ENCODE measurements at places on chromosomes 12 and 14.
A peak's percentile ranks its signal among the peaks of the same experiment; 100 is the strongest.

DNA sequence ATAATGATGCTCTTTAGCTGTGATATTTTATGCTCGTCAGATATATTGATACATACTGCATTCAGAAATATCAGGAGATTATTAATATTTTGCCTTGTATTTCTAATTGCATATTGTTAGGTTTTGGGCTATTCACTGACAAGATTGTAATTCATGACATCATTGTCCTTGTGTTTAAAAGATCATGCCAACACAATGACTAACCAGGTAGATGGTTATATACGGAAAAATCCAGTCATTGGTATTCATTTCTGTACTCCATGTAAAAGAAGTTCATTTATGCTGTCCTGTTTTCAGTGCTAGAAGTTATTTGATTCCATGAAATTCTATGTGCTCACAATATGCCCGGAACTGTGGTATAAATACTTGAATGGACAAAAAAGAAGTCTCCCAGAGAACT, 107.5 kb downstream of the KITLG start:
- no peak for DNase-seq

GRCh38 chr14:29993143-29993542, 65.5 kb upstream of the PRKD1 start:
- no peak for DNase-seq

- DNase-seq = no peak
These were observed 6.5 kb upstream of the GLT8D2 start for GRCh38 chr12:104056419-104056972.

GRCh38 chr12:61713121-61713520, 547.1 kb upstream of the USP15 start:
- DNase-seq = no peak

- no peak for DNase-seq
These were observed 151.5 kb upstream of the PRICKLE1 start for GRCh38 chr12:42741091-42741490.

DNA sequence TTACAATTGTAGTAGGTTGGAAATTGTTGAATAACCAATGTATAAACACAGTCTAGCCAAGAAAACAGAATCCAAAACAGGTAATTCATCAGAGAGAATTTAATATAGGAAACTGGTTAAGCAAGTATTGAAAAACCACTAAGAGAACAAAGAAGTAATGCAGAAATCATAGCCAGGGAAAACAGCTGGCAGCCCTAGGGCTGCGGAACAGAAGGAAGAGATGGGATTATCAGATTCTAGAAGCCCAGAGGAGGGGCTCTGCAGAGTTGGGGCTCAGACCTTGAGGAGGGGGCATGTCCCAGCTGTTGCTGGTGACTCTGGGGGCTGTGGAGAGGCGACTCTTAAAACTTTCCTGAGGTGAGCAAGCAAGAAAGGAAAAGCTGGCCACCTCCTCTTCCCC, 49.4 kb downstream of the CD9 start:
- no peak for DNase-seq

DNA sequence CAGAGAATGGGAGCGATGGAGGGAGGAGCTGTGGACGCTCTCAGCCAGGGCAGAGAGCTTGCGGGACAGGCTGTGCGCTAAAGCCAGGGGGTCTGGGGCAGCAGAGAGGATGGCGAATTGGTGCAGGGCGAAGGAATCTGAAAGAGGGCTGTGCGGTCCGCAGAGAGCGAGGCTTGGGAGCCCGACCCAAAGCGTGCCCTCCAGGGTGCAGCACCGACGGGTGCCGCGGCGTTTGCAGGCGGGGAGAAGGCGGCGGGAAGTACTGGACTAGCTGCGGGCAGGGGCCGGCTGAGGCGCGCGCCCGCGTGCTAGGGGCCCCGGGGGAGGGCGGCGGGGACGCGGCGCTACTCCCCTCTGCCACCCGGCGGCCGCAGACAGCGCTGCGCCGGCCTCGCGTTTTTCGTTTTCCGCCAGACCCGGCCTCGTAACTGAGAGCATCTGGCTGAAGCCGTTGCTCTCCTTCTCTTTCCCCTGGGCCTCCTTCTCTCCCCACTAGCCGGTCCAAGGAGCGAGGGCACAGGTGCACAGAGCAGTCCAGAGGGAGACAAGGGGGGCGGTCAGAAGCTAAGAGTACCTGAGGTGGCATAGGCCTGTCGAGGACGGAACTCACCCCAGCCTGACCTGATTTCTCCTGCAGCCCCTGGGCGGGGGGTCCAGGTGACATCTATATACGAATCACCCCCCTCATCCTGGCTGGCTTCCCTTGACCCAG, 24.9 kb downstream of the SLC6A12 start:
- DNase-seq = peak; percentile 79

DNA sequence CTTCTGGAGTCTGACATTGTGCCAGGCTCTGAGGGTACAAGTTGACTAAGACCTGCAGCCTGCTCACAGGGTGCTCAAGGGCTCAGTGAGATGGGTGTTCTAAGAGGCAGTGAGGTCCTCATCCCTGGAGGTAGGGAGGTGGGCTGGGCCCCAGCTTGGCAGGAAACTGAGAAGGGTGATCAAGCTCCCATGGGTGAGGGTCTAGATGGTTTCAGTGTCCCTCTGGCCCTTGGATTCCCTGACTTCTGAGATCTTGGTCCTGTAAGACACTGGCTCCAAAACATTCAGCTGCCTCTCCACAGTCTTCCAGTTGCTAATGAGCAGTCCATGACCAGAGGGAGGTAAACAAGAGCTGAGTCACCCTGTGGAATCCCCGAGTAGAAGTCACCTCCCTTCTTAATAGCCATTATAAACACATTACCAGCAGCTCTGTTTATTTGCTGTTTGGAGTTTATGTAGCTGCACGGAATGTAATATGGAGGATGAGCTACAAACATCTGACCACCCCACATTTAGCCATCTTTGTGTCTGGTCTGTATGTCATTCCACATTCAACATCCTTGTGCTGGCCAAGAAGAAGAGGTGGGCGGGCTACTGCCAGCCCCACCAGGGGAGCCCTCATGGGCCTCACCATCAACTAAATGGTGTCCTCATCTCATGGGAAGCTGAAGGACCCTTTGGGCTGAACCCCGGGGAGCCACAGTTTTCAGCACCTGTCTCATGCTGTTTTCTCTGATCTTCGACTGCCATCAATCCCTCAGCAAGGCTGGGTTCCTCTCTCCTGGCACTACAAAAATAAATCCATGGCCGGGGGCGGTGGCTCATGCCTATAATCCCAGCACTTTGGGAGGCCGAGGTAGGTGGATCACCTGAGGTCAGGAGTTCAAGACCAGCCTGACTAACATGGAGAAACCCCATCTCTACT, 37.2 kb upstream of the BDKRB2 start:
- DNase-seq = no peak

DNA sequence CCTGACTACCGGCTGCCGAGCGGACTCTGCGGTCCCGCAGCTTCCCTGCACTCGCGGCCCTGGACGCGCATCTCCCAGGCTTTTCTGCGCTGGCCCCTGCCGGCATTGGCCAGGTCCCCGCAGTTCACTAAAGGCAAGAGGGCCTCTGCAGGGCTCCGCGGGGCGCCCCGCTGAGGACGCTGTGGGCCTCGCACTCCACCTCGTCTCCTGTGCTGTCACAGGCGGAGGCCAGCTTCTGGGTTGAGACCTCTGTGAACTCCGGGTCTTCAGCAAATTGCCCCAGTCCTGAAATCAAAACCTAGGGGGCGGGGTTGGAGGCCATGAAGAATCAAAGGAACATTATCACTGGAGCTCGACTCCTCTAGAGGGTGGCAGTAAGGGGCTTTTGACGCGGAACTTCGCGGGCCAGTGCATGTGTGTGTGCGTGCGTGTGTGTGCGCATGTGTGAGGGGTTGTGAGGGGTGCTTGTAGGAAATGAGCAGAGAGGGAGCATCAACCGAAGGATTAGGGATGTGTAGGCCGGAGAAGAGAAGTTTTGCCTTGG, 68.5 kb upstream of the CAPRIN2 start:
- peak; percentile 49 for DNase-seq

GRCh38 chr14:101819251-101819990, 57.9 kb downstream of the PPP2R5C start:
- DNase-seq = no peak

GRCh38 chr14:97776890-97777558, 979.8 kb downstream of the VRK1 start:
- DNase-seq = no peak

DNA sequence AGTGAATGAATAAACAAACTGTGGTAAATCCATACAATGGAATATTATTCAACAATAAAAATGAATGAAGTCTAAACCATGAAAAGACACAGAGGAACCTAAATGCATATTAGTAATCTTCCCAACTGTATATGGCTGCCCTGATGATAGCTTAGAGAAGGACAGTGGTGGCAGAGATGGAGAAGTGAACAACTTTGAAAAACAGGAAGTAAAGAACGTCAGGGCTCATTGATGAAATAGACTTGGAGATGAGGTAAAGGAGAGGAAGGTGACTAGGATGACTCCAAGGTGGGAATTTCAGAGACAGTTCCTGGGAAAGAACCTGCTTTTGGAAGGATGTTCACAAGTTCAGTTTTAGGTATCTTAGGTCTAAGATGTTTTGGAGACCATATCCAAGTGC, 36.3 kb upstream of the NT5DC3 start:
- DNase-seq = no peak

- no peak for DNase-seq
These were observed 23.6 kb upstream of the REP15 start for GRCh38 chr12:27672643-27673042.

DNA sequence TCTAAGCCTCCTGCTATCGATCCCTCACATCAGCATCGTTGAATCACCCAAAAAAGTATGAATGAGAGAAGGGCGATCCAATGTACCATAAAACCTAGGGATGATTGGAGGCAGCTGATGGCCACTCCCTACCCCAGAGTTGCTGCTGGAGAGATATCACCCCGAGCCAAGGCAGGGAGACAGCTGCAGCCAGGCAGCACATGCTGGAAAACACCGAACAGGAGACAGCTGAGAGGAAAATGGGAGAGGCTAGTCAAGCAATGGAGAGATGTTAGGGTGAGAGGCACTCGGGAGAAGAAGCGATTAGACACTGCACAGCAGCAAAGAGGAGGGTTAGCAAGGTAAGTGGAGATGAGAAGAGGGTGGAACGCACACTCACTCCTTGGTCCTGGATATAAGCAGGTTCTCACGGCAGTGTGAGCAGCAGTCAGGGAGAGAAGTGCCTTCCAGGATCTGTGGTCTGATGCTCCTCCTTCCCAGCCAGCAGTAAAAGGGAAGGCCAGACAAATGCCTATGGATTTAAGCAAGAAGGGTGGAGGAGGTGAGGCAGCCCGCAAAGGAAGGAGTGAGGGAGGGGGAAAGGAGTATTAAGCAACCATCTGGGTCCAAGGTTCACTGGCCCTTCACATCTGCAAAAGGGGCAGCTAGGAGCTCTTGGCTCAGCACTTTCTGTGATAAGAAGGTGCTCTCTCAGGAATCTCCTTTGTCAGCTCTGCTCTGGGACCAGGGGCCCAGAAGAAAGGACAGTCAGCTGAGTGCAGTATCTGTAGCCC, at the start of gene SLC7A7:
SLC7A7 (minus strand) TSS at position 495 of the 773 bp plus-strand sequence. CDS start 2,037 bp downstream, outside the sequence.
- DNase-seq = no peak

- DNase-seq = no peak
These were observed 25.0 kb downstream of the KIF21A start for GRCh38 chr12:39417916-39418315.

- no peak for DNase-seq
These were observed 358.8 kb downstream of the C12orf50 start for GRCh38 chr12:87670448-87670847.

GRCh38 chr14:31194661-31195060, 12.9 kb downstream of the HECTD1 start:
- no peak for DNase-seq

DNA sequence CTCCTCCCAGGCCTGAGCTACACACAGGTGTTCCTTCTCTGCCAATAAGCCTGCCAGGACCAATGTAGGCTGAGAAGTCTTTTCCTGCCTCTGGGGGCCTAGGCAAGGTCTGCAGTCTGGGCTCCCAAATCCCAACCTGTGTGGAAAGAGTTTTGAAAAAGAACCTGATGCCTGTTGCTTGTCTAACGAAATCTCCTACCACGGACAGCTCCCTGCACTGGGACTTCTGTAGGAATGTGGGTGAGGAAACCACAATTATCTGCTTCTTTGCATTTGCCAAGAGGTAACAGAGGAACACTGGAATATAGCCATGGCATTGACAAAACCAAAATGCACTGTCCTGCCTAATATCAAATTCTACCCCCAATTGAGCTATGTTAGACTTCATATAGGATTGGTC, 877.0 kb upstream of the TMEM132C start:
- no peak for DNase-seq

GRCh38 chr12:67410667-67411067, 141.5 kb downstream of the CAND1 start:
- DNase-seq = no peak

DNA sequence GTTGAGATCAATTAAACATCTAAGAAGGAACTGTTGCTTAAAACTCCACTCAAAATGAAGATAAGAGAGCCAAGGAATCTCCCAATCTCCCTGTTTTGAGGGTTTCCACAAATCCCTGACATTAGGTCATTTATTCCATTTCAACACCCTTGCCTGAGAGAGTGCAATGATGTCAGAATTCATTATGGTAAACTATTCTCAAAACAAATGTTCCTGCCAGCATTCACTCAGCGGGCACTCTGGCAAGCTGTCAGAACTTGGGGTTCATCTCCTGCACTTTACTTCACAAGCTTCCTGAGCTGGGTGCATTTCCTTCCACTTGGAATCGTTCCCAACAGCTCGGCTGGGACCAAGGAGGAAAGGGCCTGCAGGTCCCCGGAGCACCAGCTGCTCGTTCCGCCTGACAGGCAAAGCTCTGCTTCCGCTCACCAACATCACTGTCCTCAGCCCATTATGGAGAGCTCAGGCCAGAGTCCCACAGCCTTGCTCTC, 117.8 kb downstream of the TTC7B start:
- DNase-seq = no peak

DNA sequence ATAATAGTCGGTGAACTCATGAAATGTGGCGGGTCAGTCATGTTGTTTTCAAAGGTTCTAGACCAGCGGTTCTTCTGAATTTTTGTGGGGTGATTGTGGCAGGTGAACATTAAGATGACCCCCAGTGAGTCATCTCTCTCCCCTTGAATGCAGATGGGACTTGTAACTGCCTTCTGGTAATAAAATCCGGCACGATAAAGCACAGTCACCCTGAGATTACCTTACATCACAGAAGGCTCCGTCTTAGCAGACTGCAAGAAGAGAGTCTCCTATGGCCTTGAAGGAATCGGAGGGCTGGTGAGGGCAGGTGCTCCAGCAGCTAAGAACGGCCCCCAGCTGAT, 189.6 kb downstream of the FOXN3 start:
- DNase-seq = no peak

DNA sequence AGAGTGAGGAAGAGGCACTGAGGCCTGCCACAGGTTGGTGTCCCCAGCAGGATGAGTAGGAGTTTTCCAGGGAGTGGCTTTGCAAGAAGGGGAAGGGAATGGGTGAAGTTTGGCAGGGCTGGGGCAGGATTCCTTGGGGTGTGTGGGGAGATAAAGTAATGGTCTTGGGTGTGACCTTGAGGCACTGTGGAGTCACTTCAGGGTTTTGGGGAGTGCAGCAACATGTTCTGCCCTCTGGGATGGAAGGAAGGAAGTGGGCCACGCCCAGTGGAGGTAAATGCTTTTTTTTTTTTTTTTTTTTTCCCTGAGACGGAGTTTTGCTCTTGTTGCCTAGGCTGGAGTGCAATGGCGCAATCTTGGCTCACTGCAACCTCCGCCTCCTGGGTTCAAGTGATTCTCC, 108.9 kb downstream of the ADCK1 start:
- DNase-seq = no peak
